ENCODE measurements at places on chromosomes 1 and 21.

- no peak for DNase-seq
Measured at GRCh38 chr1:65795311-65795710, 2.6 kb downstream of the PDE4B start.

- DNase-seq = no peak
Measured at GRCh38 chr1:200834383-200834782, 38.4 kb upstream of the GPR25 start.

DNA sequence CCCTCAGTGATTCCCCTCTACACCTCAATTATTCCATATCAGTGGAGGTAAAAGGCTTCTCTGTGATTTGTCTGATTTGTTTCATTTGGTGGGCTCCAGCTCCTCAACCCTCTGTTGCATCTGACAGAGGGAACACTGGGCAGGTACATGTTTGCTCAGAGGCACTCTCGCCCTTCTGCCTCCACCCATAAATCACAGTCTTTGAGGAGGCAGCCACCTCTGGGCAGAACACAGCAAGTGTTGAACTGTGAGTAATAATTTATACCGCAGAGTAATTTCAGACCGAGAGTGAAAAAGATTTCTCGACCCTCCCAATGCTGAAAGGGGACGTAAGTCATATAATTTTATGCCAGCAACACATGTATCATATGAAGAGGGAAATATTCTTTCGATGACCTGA is 330.1 kb upstream of the PBX1 start:
- no peak for DNase-seq

- DNase-seq = peak; percentile 96
Measured at GRCh38 chr1:206503591-206504362, 3.6 kb upstream of the RASSF5 start.
